Activated T-cell treated with anti-CD3 and anti-CD28 coated beads, Interleukin-2, amount 50 U/mL, for 72 hours (primary cell): ENCODE measurements at places on chromosomes 2 and 18.

- DNase-seq: no peak
These were observed 123.9 kb downstream of the EPHA4 start for GRCh38 chr2:221448057-221448843.

- peak; percentile 20 for DNase-seq
These were observed 35.4 kb upstream of the PGAP1 start for GRCh38 chr2:196961889-196962288.

DNA sequence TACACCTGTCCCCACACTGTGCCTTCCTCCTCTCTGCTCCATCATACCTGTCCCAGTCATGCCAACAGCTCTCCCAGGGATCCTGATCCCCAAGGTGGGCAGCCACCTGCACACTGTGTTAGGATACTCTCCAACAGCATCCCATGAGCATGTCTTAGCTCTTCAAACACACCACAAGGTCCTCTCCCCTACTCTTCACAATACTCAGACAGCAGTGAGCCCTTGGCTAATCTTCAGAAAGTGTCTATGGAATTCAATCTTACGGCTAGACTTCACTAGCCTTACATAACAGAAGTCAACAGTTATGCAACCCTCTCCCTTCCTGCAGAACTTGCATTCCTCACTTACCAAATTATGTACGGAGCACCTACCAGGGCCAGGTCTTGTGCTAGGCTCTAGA is 79.9 kb downstream of the MYO5B start:
- no peak for DNase-seq

DNA sequence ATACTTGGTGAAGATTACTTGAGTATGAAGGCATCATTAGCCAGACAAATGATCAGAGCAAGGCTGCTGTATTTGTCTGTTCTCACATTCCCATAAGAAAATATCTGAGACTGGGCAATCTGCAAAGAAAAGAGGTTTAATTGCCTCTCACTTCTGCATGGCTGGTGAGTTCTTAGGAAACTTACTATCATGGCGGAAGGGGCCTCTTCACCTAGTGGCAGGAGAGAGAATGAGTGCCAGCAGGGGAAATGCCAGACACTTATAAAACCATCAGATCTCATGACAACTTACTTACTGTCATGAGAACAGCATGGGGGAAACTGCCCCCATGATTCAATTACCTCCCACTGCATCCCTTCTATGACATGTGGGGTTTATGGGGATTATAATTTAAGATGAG is 452.3 kb downstream of the GALR1 start:
- DNase-seq: no peak

DNA sequence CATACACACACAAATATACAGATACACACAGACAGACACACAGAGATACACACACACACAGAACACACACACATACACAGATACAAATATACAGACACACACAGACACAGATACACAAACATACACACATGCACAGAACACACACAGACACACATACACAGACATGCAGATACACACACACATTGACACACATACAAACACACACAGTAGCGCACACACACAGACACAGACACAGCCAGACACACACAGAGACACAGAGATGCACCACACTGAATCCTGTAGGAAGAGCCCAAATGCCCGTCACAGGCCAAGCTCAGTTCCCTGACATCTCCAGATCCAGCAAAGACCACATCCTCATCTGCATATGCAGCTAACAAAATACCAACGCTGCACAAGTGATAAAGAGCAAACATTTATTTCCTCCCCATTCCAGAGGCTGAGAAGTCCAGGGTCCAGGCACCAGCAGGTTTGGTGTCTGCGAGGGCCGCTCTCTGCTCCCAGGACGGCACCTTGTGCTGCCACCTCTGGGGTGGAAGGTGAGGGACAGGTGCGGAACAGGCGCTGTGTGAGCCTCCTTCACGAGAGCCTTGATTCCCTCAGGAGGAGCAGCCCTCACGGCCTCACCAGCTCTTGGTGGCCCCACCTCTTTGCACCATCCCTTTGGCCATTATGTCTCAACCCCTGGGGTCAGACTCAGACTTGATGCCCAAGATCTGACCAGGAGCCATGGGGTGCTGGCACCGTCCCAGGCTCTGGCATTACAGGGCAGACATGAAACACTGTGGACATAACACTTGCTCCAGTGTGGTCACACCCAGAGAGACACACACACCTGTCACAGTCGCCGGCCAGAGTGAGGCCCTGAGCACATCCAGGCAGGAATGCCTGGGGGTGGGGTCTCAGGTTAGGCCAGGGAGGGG is 108.7 kb downstream of the NDUFA10 start:
- DNase-seq: no peak

DNA sequence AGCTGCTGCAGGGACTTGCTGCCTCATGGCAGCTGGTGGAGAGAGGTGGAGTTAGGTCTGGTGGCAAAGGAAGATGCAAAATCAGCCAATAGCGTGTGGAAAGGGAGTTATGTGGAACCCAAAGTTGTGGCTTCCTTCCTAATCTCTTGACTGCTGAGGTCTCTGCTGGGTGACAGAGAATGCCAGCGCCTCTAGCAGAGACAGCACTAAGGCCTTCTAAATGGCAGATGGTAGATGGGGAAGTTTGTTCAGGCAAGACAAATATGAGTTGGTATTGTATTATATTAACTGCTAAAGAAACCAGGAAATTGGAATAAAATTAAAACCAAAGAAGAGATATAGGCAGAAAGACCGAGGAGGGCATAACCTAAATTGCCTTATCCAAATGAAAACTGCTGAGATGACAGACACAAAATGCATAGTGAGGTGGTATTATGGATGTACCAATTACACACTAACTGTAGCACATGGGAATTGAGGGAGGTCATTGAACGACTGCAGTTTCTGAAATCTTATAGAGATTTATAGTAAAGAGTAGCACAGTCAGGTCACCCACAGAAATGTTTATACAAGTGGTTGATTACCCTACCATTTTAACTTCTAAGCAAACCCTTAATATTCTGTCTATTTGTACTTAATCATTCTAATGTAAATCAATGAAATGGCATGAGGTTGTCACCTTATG is 246.6 kb upstream of the SESTD1 start:
- no peak for DNase-seq

GRCh38 chr2:230408244-230408842 is 7.7 kb upstream of the SP100 start:
- DNase-seq: no peak

- no peak for DNase-seq
These were observed 141.4 kb downstream of the BCL2 start for GRCh38 chr18:63177919-63178821.

- DNase-seq: no peak
These were observed 68.5 kb downstream of the NRP2 start for GRCh38 chr2:205750797-205751196.

DNA sequence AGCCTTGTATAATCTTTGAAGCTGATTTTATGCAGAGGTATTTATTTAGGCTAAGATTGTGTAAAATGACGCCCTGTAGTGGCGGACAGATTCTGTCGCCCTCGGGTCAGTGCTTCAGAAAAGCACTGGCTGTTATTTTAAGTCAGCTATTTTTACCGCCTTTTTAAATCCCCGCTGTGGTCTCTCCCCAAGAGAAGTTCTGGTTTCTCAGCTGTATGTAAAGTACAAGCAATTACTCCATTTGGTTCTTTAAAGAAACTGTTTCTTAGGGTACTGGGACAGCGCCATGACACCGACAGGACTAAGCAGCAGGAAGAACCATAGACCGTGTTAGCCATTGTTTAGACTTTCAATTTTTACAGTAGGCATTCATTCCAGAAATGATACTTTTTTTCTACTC is 65.0 kb downstream of the UGGT1 start:
- no peak for DNase-seq

- no peak for DNase-seq
These were observed 154.7 kb downstream of the HDAC4 start for GRCh38 chr2:239245872-239246721.

GRCh38 chr18:33937270-33937816 is 287.4 kb downstream of the NOL4 start:
- DNase-seq: no peak

DNA sequence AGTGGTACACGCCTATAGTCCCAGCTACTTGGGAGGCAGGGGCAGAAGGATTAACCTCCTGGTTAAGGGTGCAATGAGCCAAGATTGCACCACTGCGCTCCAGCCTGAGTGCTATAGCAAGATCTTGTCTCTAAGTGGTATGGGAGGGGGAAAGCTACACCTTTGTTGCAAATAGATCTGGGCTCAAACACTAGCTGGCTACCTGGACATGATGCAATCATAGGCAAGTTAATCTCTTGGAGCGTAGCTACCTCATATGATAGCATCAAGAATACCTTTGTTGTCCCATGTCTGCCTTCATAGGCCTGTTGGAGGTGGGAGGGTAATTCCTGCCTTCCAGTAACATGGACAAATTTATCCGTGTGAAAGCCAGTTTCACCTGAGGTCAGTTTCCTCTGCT is 15.7 kb downstream of the KLHL29 start:
- DNase-seq: no peak

GRCh38 chr2:143205106-143205764 is 76.0 kb downstream of the ARHGAP15 start:
- DNase-seq: no peak

GRCh38 chr2:55165626-55166025 is 66.5 kb downstream of the CLHC1 start:
- no peak for DNase-seq

DNA sequence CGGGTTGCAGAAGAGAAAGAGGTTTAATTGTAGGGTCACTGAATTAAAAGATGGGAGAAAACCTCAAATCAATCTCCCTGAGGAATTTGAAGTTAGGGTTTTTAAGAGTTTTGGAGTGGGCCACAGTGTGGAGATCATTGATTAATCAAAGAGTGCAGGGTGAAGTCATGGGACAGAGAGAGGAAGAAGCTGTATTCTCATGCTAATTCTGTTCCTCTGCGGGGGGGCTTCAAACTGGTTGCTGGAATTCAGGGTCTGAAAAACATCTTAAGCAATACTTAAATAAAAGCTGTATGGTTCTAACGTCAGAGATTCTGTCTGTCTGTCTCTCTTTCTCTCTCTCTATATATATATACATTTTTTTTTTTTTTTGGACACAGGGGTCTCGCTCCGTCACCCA is 169.8 kb upstream of the SPATS2L start:
- no peak for DNase-seq

GRCh38 chr18:49028801-49029506 is 78.2 kb upstream of the SMAD7 start:
- no peak for DNase-seq

DNA sequence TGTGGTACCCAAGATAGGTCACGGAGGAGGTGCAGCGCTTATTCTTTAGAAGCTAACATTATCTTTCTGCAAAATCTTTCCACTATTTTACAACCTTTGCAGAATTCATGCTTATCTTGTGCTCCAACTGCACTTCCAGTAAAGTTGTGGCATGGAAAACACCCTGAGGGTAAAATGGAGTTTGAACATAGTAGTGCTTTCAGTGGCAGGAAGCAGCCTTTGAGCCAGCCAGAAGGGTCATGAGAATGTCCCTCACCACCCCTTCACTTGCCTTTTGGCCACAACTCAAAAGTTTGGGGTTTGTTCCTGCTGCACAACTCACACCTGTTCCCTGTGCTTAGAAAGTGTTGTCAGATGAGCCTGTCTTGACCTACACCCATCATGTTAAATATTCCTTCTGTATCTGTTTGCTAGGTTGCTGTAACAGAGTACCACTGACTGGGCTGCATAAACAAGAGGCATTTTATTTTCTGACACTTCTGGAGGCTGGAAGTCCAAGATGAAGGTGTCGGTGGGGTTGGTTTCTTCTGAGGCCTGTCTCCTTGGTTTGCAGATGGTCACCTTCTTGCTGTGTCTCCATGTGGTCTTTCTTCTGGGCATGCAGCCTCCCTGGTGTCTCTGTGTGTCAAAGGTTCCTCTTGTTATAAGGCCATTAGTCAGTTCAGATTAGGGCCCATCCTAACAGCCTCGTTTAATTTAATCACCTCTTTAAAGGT is 194.1 kb downstream of the SMAD7 start:
- DNase-seq: no peak

GRCh38 chr2:106147159-106147558 is 46.9 kb downstream of the UXS1 start:
- no peak for DNase-seq

- no peak for DNase-seq
These were observed 106.4 kb downstream of the AFF3 start for GRCh38 chr2:100036026-100036425.

DNA sequence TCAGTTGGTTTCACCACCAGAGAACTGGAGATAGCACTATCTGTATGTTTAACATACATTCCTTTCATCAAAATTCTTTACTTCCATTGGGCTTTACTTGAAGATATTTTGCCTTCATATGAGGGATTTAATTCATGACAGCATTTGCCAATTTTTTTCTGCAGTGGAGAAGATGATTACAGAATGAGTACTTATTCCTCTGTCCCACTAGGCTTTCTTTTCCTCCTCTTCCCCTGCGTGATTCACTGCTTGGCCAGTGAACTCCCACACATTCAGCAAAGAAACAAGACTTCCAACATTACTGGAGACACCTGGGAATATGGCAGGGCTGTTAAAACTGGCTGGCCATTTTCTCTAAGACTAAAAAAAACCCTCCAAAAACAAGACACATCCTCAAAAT is 425.8 kb upstream of the KCNH7 start:
- no peak for DNase-seq

- DNase-seq: no peak
These were observed 30.3 kb downstream of the C2orf42 start for GRCh38 chr2:70160545-70160944.

GRCh38 chr2:169464466-169464865 is 14.8 kb upstream of the BBS5 start:
- no peak for DNase-seq

- peak; percentile 4 for DNase-seq
These were observed 8.3 kb downstream of the ARL5A start for GRCh38 chr2:151819920-151820319.

- DNase-seq: peak; percentile 79
These were observed 22.0 kb downstream of the SMAD7 start for GRCh38 chr18:48928787-48929186.

- DNase-seq: no peak
These were observed 148.2 kb downstream of the PHLPP1 start for GRCh38 chr18:62863579-62864001.

DNA sequence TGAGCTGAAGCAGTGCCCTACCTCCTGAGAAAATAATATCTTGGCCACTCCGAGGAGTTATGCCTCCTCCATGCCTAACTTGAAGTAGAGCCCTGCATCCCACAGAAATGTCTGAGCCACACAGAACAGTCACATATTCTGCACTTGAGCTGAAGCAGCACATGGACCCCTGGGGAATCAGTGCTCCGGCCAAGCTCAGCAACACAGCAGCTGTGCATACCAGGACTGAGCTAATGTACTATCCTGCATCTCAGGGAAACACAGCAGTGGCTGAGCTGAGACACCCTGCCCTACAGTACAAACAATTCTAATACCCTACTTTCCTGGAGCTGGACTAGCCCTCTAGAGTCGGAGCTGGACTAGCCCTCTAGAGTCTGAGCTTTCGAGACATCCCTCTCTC is 166.9 kb downstream of the ZNF516 start:
- no peak for DNase-seq

DNA sequence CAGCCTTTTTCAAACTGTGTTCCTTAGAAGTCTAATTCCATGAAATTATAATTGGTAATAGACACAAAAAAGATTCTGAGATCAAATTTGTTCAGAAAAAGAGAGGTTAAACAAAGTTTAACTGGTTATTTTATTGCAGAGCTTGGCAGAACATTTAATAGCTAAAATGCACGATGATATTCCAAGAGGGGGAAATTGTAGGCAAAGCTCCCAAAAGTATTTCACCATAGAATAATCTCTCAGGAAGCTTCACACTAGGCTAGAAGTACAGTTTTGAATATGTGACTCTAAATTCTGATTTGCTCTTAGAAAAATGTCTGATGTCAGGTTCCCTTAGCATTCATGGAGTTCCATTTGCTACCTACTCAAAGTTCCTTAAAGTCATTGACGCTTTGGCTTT is 292.4 kb upstream of the SETBP1 start:
- no peak for DNase-seq
